ENCODE measurements at places on chromosomes 3 and 15.
A peak's percentile ranks its signal among the peaks of the same experiment; 100 is the strongest.

GRCh38 chr3:30672959-30673358 lies 66.6 kb downstream of the TGFBR2 start:
- no peak for DNase-seq

DNA sequence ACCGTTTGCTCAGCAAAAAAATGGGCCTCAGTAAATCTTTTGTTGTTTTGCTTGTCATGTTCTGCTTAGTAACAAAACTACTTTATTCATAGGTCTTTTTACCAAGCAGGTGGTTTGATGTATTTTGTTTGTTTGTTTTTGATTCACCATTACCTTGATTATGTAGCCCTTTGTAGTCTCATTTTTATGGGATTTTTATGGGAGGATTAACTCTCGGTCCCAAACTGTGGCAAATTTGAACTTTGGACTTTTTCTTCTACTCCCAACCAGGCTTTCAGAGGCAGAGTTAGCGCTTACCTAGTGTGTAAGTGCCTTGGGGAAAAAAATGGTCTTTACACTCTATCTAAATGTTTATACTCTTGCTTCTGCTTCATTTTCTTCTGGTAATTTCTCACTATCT lies 276.7 kb upstream of the POU1F1 start:
- no peak for DNase-seq

DNA sequence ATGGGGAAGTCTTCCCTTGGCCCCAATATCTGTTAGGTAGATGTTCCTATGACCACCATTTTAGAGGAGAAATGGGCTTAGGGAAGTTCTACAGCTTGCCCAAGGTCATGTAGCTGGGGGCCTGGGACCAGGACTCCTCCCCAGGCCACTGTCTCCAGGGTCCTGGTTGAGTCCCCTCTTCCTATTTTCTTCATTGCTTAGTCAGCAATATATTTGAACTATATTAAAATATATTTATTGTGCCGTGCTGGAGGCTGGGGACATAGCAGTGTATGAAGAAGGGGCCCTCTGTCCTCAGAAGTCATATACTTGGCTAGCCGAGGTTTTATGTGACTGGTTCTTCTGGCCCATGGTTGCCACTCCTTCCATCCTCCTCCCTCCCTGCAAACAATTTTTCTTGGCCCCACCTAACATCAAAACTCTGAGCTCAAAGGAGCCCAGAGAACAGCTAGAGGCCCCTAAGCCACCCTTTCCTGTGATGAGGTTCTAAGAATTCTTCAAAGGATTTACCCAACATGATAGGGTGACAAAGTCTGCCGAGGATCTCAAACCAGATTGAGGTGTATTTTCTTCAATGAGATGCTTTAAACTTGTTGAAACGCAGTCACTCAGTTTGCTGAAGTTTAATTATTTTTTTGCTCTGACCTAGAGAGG lies 121.2 kb upstream of the RASGRP1 start:
- DNase-seq: no peak

GRCh38 chr15:42057799-42058646 lies 36.3 kb downstream of the PLA2G4D start:
- no peak for DNase-seq

- no peak for DNase-seq
These were observed 123.5 kb upstream of the IL12A start for GRCh38 chr3:159865041-159865579.

- no peak for DNase-seq
These were observed 33.4 kb downstream of the GRIP2 start for GRCh38 chr3:14506626-14507304.

DNA sequence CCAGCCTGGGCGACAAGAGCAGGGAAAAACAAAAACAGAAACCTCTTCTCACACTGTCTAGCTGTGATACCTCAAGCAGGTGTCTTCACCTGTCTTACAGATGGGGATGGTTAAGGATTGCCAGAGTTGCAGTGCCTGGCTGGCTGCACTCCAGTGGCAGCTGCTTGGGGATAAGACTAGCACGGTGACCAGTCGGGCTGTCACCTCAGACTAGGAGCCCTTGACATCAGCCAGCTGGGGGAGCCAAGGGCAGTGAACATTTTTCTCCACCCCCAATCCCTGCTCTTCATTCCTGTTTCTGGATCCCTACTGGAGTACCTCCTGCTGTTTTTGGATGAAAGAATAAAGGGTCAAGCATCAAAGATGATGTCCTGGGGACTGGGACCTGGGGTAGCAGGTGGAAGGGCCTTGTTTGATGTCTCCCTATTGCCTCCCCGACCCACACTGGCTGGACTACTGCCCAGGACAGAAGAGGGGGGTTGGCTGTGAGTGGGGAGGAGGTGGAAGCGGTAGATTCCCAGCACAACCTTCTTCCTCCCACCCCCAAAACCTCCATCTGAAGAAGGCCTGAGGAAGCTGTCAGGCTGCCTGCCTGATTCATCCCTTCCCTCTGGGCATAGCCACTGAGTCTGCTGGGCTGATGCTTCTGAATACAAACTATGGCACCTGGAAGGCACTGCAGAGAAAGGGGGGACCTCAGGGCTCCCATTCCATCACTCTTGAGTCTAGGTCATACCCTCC lies 7.0 kb upstream of the CPNE9 start:
- no peak for DNase-seq

GRCh38 chr15:89171136-89172072 lies 50.0 kb downstream of the RLBP1 start:
- DNase-seq: no peak

GRCh38 chr3:148100476-148100875 lies 597.2 kb upstream of the AGTR1 start:
- no peak for DNase-seq

- no peak for DNase-seq
These were observed 176.3 kb downstream of the ZMAT3 start for GRCh38 chr3:178895178-178895789.

GRCh38 chr3:111252779-111253178 lies 181.2 kb downstream of the NECTIN3 start:
- no peak for DNase-seq

DNA sequence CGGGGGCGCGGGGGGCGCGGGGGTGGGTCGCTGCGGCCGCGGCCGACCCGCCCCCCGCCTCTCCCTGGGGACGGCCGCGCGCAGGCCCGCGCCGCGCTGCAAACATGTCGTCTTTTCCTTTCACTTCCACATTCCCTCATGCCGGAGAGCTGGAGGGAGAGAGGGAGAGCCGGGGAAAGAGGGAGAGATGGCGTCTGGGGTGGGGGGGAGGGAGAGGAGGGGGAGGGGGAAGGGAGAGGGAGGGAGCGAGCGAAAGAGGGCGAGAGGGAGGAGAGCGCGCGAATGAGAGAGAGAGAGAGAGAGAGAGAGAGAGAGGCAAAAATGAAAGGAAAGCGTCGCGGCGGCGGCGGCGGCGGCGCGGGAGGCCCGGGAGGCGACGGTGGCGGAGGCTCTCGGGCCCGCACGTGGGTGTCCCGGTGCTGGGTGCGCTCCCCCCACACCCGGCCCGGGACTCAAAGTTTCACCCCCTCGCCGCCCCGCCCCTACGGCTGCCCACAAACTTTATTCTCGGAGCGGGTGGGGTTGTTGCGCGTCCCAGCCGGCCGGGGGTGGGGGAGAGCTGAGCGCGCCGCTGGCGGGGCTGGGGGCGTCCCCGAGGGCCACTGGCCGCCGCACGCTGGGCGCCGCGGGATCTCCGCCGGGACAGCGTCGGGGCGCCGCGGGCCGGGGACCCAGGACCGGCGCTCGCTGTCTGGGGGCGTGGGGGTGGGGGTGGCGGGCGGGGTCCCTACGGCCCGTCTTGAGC lies 731 bp downstream of the ZNF710 start:
- no peak for DNase-seq

GRCh38 chr3:113153499-113154107 lies 57.8 kb upstream of the BOC start:
- DNase-seq: peak; percentile 30

DNA sequence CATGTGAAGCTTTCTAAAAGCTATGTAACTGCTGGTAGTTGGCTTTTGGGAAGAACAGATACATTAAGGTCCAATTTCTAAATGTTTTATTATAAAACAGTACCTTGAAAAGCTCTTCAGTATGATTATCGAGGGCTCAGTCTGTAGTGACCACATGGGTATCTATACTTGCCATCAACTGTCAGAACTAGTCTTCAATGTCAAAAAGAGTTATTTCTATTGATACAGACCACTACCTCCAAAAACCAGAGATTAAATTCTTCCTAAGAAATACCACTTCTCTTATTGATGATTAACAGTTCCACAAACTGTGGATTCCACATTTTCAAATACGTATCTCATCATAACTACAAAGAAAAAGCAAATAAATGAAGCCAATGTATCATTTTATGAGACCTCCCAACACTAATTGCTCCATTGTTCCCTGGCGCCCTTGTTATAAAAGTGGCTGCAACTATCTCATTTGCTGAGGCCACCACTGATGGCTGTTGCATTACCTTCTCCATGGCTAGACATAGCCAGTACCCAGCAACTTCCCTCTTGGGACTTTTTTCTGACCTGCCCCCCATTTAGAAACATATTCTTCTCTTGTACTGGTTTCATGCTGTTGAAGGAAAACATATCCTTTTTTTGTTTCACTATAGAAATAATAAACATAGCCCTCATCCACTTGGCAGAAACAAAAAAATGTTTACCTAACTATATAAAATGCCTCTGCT lies 33.9 kb upstream of the MBNL1 start:
- DNase-seq: no peak

- no peak for DNase-seq
These were observed 65.3 kb downstream of the KLF13 start for GRCh38 chr15:31391687-31392671.

GRCh38 chr3:106261396-106261795 lies 392.6 kb upstream of the CBLB start:
- no peak for DNase-seq

- peak; percentile 96 for DNase-seq
These were observed at the start of gene GCSAM for GRCh38 chr3:112132975-112133448. Gene GCSAM (minus strand): TSS chr3:112133248. CDS start chr3:112133120, 128 bp downstream.

- DNase-seq: no peak
These were observed 631.7 kb upstream of the CCDC54 start for GRCh38 chr3:106745344-106746168.

GRCh38 chr3:111648991-111649579 lies 53.9 kb upstream of the ZBED2 start:
- no peak for DNase-seq

DNA sequence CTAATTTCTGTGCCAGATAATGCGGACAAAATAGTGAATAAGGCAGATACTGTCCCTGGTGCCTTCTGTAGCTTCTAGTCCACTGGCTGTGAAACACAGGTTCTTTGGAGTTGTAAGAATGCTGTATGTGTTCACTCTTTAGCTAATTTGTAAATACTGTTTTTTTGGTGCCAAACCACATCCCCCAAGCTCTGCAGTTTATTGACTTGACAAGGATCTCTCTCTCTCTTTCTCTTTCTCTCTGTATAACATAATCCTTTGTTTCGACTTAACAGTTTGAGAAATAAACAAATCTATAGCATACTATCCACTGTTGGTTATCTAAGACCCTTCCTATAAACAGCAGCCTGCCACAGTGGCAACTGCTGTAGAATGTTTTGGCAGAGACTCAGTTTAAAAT lies 7.6 kb downstream of the SMAD3 start:
- DNase-seq: no peak

DNA sequence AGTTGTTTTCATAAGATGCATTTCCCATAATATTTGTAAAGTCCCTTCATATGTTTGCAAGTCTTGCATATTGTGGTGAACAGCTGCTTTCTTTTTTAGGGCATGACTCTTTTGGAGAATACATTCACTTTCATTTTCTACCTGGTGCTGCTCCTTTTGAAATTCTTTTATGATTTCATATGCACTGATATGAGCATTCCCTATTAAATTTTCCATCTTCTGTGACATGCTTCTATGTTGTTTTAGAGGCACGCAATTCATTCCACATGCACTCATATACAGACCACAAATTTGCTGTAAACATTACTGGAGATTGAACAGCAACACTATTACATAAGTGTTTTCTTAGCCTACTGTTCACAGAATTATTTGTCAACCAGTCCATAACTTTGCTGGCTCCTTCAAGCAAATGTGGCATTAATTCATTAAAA lies 92.8 kb upstream of the TNFSF10 start:
- no peak for DNase-seq

- no peak for DNase-seq
These were observed 326.4 kb upstream of the SATB1 start for GRCh38 chr3:18751514-18751913.

DNA sequence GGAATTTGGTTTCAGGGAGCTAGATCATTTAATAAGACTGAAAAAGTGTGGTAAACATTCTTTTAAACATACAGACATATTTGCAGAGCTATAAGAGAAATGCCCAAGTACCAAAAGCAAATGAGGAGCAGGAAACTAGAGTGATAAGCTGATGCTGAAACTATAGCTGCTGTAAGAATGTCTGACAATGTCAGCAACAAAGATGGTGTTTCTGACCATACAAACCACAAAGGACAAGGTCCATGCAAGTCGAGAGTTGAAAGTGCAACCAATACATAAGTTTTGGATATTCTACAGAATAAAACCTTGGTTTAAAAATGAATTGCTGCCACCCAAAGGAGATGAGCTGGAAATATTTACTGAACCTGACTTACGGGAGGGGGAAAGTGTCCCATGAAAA lies 610.2 kb downstream of the TBL1XR1 start:
- DNase-seq: no peak

DNA sequence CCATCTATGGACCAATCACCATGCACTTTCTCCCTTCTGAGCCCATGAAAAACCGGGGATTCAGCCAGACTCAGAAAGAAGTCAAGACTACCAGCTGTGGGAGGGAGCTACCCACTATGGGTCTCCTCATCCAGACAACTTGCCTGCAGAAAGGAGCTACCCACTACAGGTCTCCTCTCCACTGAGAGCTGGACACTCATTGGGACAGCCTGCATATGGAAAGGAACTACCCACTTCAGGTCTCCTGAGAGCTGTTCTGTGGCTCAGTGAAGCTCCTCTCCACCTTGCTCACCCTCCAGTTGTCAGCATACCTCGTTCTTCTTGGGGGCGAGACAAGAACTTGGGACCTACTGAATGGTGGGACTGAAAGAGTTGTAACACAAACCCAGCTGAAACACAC lies 22.3 kb upstream of the ZBED2 start:
- no peak for DNase-seq

DNA sequence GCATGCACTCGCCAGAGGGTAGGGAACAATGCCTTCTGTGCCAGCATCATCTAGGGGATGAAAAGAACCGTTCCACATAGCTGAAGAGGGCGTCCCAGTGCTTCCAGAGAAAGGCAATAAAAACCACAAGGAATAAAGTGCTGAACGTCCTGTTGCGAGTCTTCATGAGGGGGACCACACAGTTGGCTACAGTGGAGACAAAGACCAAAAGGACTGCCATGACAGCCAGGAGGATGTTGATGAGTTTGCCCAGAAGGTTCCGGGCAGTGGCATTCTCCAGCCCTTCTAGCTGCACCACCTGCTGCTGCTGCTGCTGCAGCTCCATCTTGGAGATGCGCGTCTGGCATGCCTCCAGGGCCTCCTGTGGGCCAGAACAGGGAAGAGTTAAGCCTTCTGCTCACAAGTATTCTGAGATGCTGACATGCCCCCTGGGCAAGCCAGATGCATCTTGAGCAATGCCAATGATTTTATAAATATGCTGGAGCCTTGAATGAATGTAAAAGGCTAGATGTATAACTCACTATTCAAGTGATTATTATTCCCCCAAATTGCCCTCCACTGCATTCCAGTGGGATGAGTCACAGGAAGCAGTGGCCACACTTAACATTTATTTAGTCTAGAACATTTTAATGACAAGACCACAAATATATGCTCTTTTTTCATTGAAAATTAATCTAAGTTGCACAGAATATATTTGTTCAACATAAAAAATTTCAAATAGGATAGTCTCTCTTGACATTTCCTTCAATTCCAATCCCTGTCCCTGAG lies 45.1 kb upstream of the PLXND1 start:
- DNase-seq: no peak

GRCh38 chr3:134932035-134932434 lies 137.0 kb downstream of the EPHB1 start:
- no peak for DNase-seq
